ENCODE measurements at places on chromosomes 12 and 14.

DNA sequence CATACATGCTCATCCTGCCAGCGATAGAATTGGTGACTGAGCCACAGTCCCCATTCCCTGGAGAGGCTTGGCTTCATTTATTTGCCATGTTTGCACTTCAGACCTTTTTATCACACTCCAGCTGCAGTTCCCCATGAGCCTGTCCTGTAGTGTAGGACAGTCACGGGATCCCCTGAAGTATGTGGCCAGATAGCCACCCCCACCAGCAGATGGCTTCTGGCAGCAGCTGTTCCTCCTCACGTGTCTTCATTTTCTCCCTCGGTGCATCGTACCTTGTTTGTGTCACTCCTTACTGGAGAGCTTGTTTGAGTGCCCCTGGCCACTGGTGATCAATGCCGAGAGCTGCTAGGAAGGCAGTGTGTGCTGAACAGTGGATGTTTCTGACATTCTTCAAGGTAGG, 40.2 kb downstream of the UBE3B start:
- no peak for DNase-seq

GRCh38 chr12:124863416-124864325, at the start of gene SCARB1:
TSS of gene SCARB1 (minus strand) at chr12:124863864. CDS start at chr12:124863720, 144 bp downstream.
- DNase-seq = peak; percentile 91

DNA sequence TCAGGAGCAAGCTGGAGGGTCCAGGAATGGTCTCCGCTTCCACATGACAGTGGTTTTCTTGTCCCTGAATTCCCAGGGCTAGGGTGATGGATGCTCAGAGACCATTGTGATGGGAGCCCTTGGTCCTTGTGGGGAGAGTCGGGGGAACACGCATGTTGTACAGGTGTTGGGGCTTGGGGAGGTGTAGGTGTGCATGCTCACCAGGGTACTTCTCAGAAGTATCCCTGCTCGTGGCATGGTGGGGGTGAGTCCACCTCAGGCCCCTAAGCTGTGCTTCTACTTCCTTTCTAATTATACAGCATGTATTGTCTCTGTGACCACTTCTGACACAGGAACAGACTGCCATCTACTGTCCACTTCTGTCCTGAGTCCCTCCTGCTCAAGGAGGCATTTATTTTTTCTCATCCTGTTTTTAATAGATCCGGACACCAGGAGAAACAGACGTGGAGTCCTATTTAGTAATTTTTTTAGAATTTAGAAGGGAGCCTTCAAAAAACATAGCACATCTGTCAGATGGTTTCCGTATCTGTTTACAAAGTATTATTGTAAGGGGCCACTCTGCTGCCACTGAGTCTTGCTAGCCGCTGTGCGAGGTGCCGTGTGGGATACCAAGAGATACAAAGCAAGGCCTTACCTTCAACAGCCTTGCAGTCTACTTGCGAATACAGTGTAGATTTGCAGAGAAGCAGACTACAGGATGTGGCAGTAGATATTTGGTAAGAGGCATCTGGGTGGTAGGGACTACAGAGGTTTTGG, 10.5 kb downstream of the NTF3 start:
- no peak for DNase-seq

- no peak for DNase-seq
These were observed 253.2 kb upstream of the GRIP1 start for GRCh38 chr12:66932126-66932525.

DNA sequence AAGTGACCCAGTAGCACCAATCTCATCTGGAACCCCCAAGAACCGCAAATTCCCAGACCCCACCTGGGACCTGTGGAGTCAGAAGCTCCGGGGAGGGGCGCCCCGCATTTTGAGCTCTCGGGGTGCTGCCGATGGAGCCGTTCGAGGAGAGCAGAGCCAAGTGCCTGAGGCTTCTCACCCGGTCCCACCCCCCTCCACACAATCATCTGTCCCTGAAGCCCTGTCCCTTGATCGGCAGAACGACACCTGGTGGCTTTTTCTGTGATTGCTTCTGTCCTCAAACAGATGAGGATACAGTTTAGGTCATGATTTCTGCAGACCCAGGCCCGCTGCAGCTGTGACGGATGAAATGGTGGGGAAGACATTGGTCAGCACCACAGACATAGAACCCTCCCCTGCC, 74.7 kb downstream of the NOC4L start:
- peak; percentile 23 for DNase-seq

- DNase-seq = no peak
These were observed 10.9 kb upstream of the CPM start for GRCh38 chr12:68943848-68944247.

GRCh38 chr14:32578181-32578580, 249.1 kb downstream of the AKAP6 start:
- no peak for DNase-seq

GRCh38 chr14:63670692-63671091, 29.0 kb upstream of the WDR89 start:
- no peak for DNase-seq

DNA sequence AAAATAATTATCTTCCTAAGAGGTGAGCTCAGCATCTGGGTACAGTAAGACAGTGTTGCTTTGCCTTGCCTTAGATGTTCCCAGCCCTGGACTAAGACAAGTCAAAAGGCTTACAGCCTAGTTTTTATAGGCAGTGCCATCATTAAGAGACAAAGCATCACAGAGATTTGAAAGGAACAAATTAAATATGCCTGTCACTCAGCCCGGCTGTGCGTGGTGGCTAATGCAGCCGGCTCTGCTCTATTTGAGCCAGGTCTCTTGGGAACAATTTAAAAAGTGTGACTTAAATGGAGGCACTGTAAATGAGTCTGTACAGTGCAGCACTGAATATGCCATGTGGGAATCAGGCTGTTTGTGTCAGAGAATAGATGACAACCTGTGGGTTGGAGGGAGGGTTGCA, 1687.4 kb upstream of the FLRT2 start:
- no peak for DNase-seq

DNA sequence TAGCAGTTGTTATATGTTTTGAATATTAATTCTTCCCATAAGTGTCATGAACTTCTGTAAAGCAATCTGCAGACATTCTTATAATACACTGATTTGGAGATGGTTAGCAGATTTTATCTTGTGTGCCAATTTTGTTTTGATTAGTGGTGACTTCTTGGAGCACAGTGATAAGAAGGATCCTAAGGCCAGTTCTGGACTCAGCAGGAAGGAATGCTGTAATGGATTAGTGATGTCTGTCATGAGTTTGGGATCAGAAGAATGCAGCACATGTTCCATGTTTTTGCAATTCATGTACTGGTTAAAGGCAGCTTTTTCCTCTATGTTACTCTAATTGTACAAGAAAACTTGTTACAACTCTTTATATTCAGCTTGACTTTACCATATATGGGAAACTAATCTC, 91.5 kb downstream of the UNC79 start:
- DNase-seq = no peak

DNA sequence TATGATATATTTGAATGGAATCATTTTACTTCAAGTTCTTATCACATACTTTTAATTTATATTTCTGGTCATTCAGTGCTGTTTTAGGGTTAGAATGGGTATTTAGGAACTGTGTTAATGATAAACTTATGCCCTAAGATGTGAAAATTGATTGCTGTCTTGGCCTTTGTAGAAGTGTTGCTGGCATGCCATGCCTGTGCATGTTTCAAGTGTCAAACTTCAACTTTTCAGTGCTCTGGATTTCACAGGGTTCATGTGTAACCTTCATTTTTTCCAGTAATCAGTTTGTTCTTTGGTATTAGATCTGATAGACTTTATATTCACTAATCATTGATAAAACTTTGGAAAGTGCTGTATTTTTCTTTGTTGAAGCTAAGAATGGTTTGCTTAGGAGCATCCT, 36.6 kb downstream of the YLPM1 start:
- DNase-seq = no peak

DNA sequence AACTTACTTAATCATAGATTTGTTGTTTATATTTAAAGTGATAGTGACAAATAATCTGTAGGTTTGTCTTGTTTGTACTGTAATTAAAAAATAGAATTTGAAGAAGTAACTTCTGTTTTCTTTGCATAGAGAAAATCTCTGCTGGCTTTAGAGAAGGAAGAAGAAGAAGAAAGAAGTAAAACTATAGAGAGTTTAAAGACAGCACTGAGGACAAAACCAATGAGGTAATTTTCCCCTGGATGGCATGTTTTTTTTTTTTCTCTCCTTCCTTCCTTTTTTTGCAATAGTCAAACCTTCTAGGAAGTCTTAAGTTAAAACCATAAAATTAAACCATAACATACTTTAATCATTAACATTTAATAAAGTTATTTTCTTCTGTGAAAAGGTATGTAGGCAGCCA, 131.9 kb downstream of the DAAM1 start:
- DNase-seq = no peak

DNA sequence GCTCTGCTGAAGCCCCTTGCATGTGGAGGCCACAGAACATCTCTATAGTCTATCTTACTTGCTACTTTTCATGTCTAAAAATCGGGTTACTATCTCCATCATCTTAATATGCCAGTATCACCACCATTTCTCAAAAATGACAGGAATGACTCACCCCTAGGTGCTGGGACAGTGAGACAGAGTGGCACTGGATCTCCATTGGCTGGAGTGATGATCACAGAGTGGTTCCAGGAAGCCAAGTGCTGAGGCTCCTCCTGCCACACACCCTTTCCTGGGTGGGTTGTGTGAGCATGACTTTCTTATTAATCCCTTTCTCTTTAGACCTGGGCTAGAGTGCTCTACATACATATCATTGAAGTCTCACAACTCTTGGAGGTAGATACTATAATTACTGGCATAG, 3.3 kb upstream of the ASCL1 start:
- DNase-seq = no peak

DNA sequence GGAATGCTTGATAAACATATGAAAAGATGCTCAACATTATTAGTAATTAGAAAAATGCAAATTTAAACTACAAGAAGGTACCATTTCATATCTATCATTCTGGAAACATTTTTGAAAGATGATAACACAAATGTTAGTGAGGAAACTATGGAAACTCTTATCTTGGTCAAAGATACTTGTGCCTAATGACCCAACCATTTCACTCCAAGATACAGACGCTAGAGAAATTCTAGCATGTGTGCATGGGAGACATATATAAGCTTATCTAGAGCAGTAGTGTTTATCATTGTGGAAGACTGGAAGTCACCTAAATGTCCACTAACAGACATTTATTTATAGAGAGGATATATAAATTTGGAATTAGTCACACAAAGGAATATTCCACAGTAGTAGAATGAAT, 143.1 kb upstream of the HMGA2 start:
- DNase-seq = no peak

GRCh38 chr12:103817791-103818190, 23.2 kb downstream of the NT5DC3 start:
- no peak for DNase-seq

- DNase-seq = no peak
These were observed 10.1 kb upstream of the SLC6A15 start for GRCh38 chr12:84922693-84923092.

- no peak for DNase-seq
These were observed 161.7 kb upstream of the PARP11 start for GRCh38 chr12:4034921-4035320.

DNA sequence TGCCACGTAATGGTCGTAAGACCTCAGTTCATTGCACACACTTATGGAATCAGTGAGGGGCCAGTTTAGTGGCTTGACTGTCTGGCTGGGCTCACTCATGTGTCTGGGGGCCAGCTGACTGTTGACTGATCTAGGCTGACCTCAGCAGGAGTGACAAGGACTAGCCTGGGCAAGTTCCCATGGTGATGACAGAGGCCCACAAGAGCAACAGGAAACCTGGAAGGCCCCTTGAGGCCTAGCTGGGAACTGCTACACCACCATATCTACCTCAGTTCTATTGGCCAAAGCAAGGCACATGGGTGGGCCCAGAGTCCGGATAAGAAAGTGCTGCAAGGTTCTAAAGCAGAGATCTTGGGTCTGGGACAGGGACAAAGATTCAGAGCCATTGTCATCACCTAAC, 21.3 kb upstream of the RFLNA start:
- no peak for DNase-seq

GRCh38 chr12:39581592-39581991, 38.0 kb downstream of the ABCD2 start:
- no peak for DNase-seq

- no peak for DNase-seq
These were observed 749.5 kb downstream of the FLRT2 start for GRCh38 chr14:86279405-86279804.

DNA sequence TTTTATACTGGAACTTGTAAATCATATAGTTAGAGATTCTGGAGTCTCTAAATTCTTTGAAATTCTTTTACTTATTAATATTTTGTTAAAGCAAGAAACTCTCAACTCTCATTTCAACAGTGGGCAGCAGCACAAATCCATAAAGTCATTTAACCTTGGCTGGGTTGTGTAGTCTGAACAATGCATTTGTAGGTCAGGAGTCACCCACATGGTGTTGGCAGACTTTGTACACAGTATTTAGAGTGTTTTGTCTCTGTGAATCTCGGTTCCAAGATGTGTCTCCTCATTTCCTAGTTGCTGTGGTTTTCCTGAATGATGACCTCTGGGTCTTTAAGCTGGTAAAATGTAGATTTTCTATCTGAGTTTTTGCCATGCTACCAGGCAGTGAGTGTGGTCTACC, 20.8 kb upstream of the STRAP start:
- DNase-seq = no peak

Data from left colon (tissue), 2 donors.